ENCODE measurements at places on chromosomes 4 and X.

DNA sequence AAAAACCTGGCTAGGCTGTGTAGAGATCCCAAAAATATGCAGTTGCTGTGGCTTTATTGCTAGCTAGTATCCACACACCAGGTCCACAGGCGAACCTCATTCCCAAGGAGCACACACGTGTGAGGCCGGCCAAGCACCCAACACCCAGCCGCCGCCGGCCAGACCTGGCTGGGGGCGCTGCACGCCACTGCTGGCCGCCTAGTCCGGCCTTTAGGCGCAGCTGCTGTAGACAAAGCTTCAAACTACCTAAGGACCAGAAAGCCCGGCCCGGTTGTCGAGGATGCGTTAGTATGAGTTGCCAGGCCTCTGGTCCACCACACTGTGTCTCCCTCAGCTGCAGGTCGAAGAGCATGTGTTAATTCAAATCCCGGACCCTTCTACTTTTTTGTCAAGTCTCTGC lies 3.1 kb downstream of the POU3F4 start:
- DNase-seq, result no peak

- DNase-seq, result peak; percentile 84
Observed at GRCh38 chr4:31088600-31089230, 368.5 kb downstream of the PCDH7 start.

GRCh38 chrX:66684196-66684595 lies 45.3 kb upstream of the EDA2R start:
- DNase-seq, result peak; percentile 88

DNA sequence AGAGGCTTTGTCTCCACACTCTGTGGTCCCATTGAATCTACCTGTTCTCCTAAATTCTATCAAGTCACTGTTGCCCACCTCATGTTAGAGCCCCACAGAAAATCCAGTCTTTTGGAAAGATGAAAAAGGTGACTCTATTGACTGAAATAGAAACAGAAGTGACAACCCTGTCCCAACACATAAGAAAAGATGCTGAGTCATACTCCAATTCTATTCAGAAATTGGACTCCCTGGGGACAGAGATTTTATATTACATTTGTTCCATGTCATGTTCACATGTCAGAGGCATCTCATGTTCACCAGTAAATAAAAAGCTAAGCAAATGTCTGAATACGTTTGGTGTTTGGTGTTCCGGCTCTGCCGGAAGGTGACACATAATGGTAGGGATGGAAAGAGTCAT lies 2.9 kb upstream of the GRPR start:
- DNase-seq, result no peak

GRCh38 chrX:87338510-87338909 lies 179.1 kb upstream of the KLHL4 start:
- peak; percentile 42 for DNase-seq

DNA sequence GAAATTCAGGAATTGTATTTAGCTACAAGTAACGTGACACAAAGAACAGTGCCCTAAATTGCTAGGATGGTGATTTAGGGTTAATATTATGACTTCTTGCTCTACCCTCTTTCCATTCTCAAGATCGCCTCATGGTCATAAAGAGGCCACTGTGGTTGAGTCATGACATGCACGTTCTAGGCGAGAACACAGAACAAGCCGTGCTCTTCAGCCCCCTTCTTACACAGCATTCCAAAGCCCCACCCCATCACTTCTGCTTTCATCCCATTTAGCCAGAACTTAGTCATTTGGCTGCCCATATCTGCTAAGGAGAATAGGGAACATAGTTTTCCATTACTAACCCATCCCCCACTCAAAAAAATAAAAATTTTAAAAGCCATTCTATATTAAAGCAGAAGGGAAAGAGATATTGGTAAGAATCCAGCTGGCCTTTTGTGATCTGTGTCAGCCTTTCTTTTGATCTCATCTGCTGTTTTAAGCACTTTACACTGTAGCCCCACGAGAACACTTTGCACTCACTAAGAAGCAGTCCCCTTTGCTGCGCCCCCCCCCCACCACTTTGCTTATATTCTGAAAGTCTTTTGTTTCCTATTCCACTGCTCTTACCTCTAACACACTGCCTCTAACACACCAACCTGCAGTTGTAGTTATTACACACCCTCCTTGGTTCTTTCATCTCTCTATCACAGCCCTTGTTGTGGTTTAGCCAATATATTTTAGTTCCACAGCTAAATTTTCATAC lies 28.4 kb downstream of the NPNT start:
- DNase-seq, result no peak

Data from fibroblast of the aortic adventitia (primary cell).